Dermis microvascular lymphatic vessel endothelial cell (primary cell): ENCODE measurements at places on chromosomes 1 and 21. TPM values are rescaled to one million over a fixed set of nuclear protein-coding genes. Genes with fewer than 3 reads are reported as not detected.

BACE2 gene
- total RNA-seq: 196 and 425 TPM in 2 replicates

RGS13 gene
- not detected in 2 replicates for total RNA-seq

OSCP1 gene
- 3.6 and 4.9 TPM in 2 replicates for total RNA-seq

RHBDL2 gene
- 0.13 TPM in 1 of 2 replicates, not detected in the other for total RNA-seq

GFI1 gene
- under 0.01 TPM in 1 of 2 replicates, not detected in the other for total RNA-seq
